Articular chondrocyte of knee joint (primary cell): ENCODE measurements at places on chromosomes 6 and 20. TPM values are rescaled to one million over a fixed set of nuclear protein-coding genes. Genes with fewer than 3 reads are reported as not detected.

GSTA2 gene
- not detected in 2 replicates for total RNA-seq

TINAG gene
- 0.13 TPM in 1 of 2 replicates, not detected in the other for total RNA-seq

TSBP1 gene
- not detected in 2 replicates for total RNA-seq

SLC12A5 gene
- under 0.01 TPM in 2 replicates for total RNA-seq

MACROD2 gene
- 2.1 and 2.4 TPM in 2 replicates for total RNA-seq

FRMD1 gene
- total RNA-seq = not detected in 2 replicates

KHDC1L gene
- total RNA-seq = 0.26 and 0.54 TPM in 2 replicates

PXDC1 gene
- total RNA-seq = 55.4 and 59.5 TPM in 2 replicates
